ENCODE measurements at places on chromosomes 2 and 18.

- DNase-seq, result no peak
- H3K27me3 ChIP-seq, result no peaks in the 10 kb centered on the region
- H3K4me3 ChIP-seq, result no peak overlapping the region
- no peaks in the 10 kb centered on the region for H3K4me1 ChIP-seq
- H3K36me3 ChIP-seq, result no peaks in the 10 kb centered on the region
These were observed 249.9 kb downstream of the SH3BP4 start for GRCh38 chr2:235201756-235202155.

DNA sequence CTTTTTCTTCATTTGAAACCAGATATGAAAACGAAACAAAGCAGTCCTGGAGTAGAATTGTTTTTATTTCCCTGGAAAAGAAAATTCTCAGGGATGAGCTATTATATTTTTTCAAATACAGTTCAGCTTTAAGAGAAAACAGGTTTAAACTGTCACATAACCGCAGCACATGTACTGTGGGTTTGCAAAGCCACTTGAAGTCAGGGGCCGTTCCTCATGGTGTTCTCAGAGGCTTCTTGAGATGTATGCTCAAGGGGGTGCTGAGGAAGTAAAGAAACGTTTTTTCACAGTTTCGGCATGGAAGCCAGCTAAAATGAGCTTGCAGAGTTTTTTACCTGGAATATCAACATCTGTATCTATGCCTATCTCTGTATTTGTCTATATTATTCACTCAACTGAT lies 225.3 kb downstream of the MC4R start:
- no peak for DNase-seq
- H3K4me1 ChIP-seq, result no peaks in the 10 kb centered on the region
- no peaks in the 10 kb centered on the region for H3K27me3 ChIP-seq
- H3K36me3 ChIP-seq, result no peaks in the 10 kb centered on the region

- H3K27me3 ChIP-seq, result no peaks in the 10 kb centered on the region
- H3K36me3 ChIP-seq, result peaks cover 12% of the 10 kb centered on the region
- no peak overlapping the region for H3K4me3 ChIP-seq
- no peak for DNase-seq
- H3K27ac ChIP-seq, result no peak overlapping the region
- H3K4me1 ChIP-seq, result no peaks in the 10 kb centered on the region
These were observed 259.1 kb downstream of the TWIST2 start for GRCh38 chr2:239106966-239107365.

- no peaks in the 10 kb centered on the region for H3K27me3 ChIP-seq
- H3K36me3 ChIP-seq, result no peaks in the 10 kb centered on the region
- no peak overlapping the region for H3K27ac ChIP-seq
- H3K4me3 ChIP-seq, result no peak overlapping the region
These were observed 170.1 kb downstream of the ASB1 start for GRCh38 chr2:238596571-238597551.

GRCh38 chr2:101872480-101872879 lies 119.3 kb upstream of the IL1R2 start:
- no peaks in the 10 kb centered on the region for H3K4me1 ChIP-seq
- H3K4me3 ChIP-seq, result no peak overlapping the region

- H3K4me3 ChIP-seq, result no peak overlapping the region
- H3K36me3 ChIP-seq, result no peaks in the 10 kb centered on the region
- no peak for DNase-seq
- H3K27me3 ChIP-seq, result no peaks in the 10 kb centered on the region
- H3K27ac ChIP-seq, result no peak overlapping the region
These were observed 80.1 kb downstream of the AFF3 start for GRCh38 chr2:100062336-100062735.

GRCh38 chr2:181411105-181411849 lies 45.9 kb upstream of the ITGA4 start:
- no peak overlapping the region for H3K27ac ChIP-seq
- no peaks in the 10 kb centered on the region for H3K4me1 ChIP-seq
- DNase-seq, result no peak
- H3K27me3 ChIP-seq, result no peaks in the 10 kb centered on the region

- H3K27me3 ChIP-seq, result no peaks in the 10 kb centered on the region
- no peak overlapping the region for H3K4me3 ChIP-seq
- no peaks in the 10 kb centered on the region for H3K4me1 ChIP-seq
- H3K36me3 ChIP-seq, result no peaks in the 10 kb centered on the region
These were observed 420.2 kb downstream of the SUCLG1 start for GRCh38 chr2:84038866-84039265.

GRCh38 chr18:68568364-68569155 lies 146.3 kb downstream of the TMX3 start:
- no peaks in the 10 kb centered on the region for H3K27me3 ChIP-seq
- no peak for DNase-seq
- no peak overlapping the region for H3K27ac ChIP-seq

GRCh38 chr18:49487711-49488310 lies 777 bp upstream of the C18orf32 start:
- peaks cover 12% of the 10 kb centered on the region for H3K4me1 ChIP-seq
- DNase-seq, result no peak
- peak overlapping the region; percentile 99 for H3K27ac ChIP-seq
- no peaks in the 10 kb centered on the region for H3K36me3 ChIP-seq
- H3K4me3 ChIP-seq, result peak overlapping the region; percentile 72
- H3K27me3 ChIP-seq, result no peaks in the 10 kb centered on the region

GRCh38 chr2:39469807-39470206 lies 32.7 kb upstream of the MAP4K3 start:
- DNase-seq, result peak; percentile 37
- peaks cover 11% of the 10 kb centered on the region for H3K4me1 ChIP-seq
- peak overlapping the region; percentile 3 for H3K27ac ChIP-seq
- no peak overlapping the region for H3K4me3 ChIP-seq
- no peaks in the 10 kb centered on the region for H3K36me3 ChIP-seq
- no peaks in the 10 kb centered on the region for H3K27me3 ChIP-seq

DNA sequence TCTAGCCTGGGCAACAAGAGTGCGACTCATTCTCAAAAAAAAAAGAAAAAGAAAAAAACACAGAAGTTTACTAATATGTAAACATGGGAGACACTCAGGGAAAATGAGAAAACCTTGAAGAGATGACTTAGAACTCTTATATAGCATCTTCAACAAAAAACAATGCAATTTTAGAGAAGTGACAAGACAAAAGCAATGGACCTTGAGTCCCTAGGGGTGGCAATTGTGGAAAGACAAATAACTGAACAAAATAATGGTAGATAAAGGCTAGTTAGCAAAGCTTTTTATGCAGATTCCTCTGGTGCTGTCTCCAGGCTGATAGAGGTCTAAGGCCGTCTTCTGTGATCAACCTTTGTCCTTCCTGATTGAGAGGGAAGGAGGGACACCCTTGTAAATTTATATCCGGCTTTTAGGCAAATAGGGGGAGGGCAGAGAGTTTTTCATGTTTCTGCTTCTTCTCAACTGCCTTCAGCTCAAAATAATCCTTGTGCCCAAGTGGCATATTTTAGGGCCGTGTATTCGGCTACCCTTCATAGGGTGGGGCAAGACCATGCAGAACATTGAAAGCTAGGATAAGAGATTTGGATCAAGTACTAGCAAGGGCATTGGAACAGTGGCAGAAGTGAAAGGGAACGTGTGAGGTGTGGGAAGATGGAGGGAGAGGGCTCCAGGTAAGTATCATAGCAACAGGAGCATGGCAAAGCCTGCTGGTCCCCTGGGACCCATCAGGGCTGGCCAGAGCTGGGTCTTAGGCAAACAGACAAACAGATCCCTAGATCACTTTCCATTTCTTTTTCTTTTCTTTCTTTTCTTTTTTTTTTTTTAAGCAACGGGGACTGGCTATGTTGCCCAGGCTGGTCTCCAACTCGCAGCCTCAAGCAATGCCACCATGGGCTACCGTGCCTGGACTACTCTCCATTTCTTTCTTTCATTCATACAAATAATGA lies 116.2 kb upstream of the STPG4 start:
- DNase-seq, result peak; percentile 61
- no peaks in the 10 kb centered on the region for H3K27me3 ChIP-seq
- H3K27ac ChIP-seq, result peak overlapping the region; percentile 80

- no peak overlapping the region for H3K4me3 ChIP-seq
- H3K27ac ChIP-seq, result no peak overlapping the region
- DNase-seq, result no peak
- no peaks in the 10 kb centered on the region for H3K4me1 ChIP-seq
- H3K27me3 ChIP-seq, result no peaks in the 10 kb centered on the region
These were observed 5.9 kb downstream of the SERPINB11 start for GRCh38 chr18:63708650-63709049.

DNA sequence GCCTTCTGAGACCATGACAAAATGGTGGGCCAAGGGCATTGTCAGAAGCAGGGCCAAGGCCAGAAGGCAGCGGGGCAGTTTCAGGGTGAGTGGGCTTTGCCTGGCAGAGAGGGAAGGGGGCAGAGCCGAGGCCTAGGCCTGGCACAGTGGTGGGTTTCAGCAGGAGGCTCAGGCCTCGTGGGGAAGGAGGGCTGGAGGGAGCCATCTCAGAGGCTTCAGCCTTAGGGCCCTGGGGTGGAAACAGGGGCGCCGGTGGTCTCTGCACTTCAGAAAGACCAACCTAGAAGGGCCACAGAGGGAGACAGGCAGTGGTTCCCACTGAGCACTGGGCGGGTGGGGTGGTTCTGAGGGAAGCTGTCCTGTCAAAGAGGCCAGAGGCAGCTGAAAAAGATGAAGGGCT lies 58.0 kb upstream of the SMAD7 start:
- H3K4me3 ChIP-seq, result no peak overlapping the region
- no peaks in the 10 kb centered on the region for H3K36me3 ChIP-seq
- no peak overlapping the region for H3K27ac ChIP-seq
- no peak for DNase-seq

DNA sequence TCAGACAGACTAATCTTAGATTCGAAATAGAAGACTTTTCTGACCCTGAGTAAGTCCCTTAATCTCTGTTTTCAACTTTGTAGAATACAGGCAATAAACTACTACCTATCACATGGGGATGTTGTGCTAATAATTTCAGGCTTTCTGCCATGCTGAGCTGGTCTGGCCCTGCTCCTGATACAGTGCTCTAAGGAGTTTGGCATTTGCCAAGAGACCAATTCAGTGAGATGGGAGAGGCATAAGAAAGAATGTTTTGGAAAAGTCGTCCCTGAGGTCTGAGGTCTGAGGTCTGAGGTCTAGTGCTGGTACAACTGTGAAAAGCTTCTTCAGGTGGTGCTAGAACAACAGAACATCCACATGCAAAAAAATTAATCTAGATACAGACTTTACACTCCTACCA lies 35.9 kb upstream of the SP3 start:
- H3K4me1 ChIP-seq, result no peaks in the 10 kb centered on the region
- H3K4me3 ChIP-seq, result no peak overlapping the region
- H3K36me3 ChIP-seq, result no peaks in the 10 kb centered on the region
- no peak for DNase-seq
- H3K27me3 ChIP-seq, result no peaks in the 10 kb centered on the region
- H3K27ac ChIP-seq, result no peak overlapping the region

- no peak overlapping the region for H3K4me3 ChIP-seq
- H3K27me3 ChIP-seq, result no peaks in the 10 kb centered on the region
- H3K36me3 ChIP-seq, result no peaks in the 10 kb centered on the region
- no peaks in the 10 kb centered on the region for H3K4me1 ChIP-seq
- no peak for DNase-seq
These were observed 200.7 kb downstream of the SLC4A3 start for GRCh38 chr2:219828127-219828526.

- no peaks in the 10 kb centered on the region for H3K27me3 ChIP-seq
- DNase-seq, result no peak
- no peak overlapping the region for H3K27ac ChIP-seq
- H3K36me3 ChIP-seq, result no peaks in the 10 kb centered on the region
- H3K4me3 ChIP-seq, result no peak overlapping the region
These were observed 1210.5 kb upstream of the GYPC start for GRCh38 chr2:125445495-125445894.

GRCh38 chr2:74514368-74515270 lies at the start of gene TLX2:
TSS of gene TLX2 (plus strand) at chr2:74514450. CDS start at chr2:74514807, 357 bp downstream.
- no peak for DNase-seq
- peaks cover 67% of the 10 kb centered on the region for H3K27me3 ChIP-seq
- H3K27ac ChIP-seq, result no peak within 1 kb of the TSS
- H3K36me3 ChIP-seq, result no peaks in the 10 kb centered on the region
- no peak within 1 kb of the TSS for H3K4me3 ChIP-seq
- peaks cover 18% of the 10 kb centered on the region for H3K4me1 ChIP-seq

DNA sequence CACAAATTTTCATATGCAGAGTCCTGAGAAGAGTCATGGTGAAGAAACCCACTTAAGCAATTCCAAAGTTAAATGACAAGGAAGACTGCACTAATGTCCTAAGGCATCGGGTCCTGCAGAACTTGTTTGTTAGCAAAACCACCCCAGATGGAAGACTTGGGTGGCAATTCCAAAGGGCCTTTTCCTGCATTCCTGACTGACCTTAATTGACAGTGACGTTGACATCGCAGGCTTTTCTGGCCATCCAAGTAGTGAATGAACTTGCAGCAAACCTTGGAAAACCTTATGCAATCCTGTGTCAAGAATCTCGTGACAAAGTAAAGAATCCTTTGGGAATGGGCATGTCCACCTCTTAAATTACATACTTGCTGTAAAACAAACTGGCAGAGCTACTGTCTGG lies 112.5 kb upstream of the SH3BP4 start:
- no peak overlapping the region for H3K27ac ChIP-seq
- H3K4me1 ChIP-seq, result no peaks in the 10 kb centered on the region
- no peaks in the 10 kb centered on the region for H3K27me3 ChIP-seq

- H3K27ac ChIP-seq, result no peak overlapping the region
- no peaks in the 10 kb centered on the region for H3K4me1 ChIP-seq
- no peak for DNase-seq
- H3K4me3 ChIP-seq, result no peak overlapping the region
These were observed 38.9 kb upstream of the THOC1 start for GRCh38 chr18:306608-307255.
